ENCODE measurements at places on chromosomes 16 and 17.
A peak's percentile ranks its signal among the peaks of the same experiment; 100 is the strongest.

DNA sequence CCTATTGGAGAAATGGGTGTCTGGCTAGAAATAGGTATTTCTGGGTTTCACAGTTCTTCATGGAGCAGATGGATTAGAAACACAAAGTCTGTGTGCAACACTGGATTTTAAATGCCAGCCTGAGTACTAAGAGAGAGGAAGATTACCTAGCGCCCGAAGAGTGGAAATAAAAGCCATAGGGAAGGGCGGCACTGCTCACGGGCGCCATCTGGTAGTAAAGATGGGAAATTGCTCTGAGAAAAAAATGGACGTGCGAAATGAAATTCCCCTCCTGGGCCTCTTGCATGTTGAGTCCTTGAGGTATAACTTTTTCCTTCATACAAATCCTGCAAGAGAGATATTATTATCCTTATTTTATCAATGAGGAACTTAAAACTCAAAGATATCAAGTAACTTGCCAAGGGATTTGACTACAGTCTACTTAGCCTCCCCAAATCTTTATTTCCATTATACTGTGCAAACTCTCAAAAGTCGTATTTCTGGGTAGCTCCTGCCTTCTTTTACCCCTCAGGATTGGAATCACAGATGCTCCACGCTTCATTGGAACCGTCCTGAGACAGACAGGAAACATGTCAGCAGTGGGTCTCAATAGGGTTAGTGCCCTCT, 72.8 kb downstream of the MMD start:
- DNase-seq = peak; percentile 32

DNA sequence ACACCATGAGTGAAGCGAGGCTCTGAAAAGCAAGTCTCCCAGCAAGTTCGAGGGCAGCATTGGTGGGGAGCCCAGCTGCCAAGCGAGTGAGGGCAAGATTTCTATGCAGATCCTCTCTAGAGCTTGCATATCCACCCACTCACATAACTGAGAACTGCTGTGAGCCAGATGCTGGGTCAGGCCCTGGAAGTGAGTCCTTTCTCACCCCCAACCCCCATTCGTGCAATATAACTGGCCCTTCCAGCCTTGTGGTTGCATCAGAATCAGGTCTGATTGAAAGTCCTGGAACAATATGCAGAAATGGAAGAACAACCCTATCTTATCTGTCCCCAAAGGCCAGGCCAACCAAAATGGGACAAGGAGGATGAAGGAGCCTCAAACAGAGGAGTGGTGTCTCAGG, 146.6 kb downstream of the IRX5 start:
- DNase-seq = no peak

- no peak for DNase-seq
Measured at GRCh38 chr17:60231234-60231633, 81.5 kb downstream of the CA4 start.

DNA sequence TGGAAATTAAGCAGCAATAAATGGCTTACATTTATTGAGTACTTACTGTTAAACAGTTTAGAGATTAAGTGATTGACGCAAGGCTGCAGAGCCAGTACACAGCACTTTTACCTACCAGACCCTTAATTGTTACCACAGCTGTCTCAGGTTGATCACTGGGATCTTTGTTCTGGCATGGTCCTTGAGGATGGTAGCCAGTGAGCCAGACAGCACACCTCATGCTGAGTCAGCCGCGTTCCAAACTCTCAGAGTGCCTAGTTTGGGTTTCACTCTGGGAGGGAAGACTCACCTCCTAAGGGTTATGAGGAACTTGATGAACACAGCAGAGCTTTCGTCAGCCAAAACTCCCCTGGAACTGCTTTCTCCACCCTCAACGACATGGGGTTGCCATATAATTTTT, 20.4 kb downstream of the CDH3 start:
- DNase-seq = no peak

- no peak for DNase-seq
Measured at GRCh38 chr17:43935926-43936261, 6.4 kb downstream of the PPY start.

Data from Panc1 (cell line).